Activated T-helper 1 cell treated with anti-CD3 and anti-CD28 coated beads, Interleukin-2, amount 50 U/mL, for 16 hours (primary cell): ENCODE measurements at places on chromosomes 2 and 18.

GRCh38 chr2:158486150-158486969 lies 29.6 kb downstream of the PKP4 start:
- no peak for DNase-seq

DNA sequence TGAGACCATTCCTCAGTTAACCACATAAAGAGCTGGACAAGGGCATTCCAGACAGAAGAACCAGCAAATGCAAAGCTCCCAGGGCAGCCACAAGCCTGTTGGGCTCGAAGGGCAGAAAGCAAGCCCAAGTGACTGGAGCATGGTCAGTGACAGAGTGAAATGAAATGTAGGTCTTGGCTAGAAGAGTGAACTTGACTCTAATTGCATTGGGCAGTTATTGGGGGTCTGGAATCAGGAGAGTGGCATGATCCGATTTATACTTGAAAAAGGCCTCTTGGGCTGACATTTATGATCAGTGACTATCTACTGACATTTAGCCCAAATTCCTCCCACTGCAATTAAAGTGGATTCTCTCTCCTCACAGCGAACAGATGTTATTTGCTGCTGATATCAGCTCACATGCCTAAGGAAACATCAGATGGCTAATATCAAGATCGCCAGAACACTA lies 152.5 kb upstream of the KLF7 start:
- DNase-seq = no peak

- DNase-seq = no peak
These were observed 40.0 kb downstream of the STEAP3 start for GRCh38 chr2:119263656-119264055.

- DNase-seq = peak; percentile 41
These were observed 246.0 kb downstream of the LDLRAD4 start for GRCh38 chr18:13464432-13465123.

GRCh38 chr2:216736326-216736725 lies 41.0 kb upstream of the IGFBP5 start:
- DNase-seq = no peak

DNA sequence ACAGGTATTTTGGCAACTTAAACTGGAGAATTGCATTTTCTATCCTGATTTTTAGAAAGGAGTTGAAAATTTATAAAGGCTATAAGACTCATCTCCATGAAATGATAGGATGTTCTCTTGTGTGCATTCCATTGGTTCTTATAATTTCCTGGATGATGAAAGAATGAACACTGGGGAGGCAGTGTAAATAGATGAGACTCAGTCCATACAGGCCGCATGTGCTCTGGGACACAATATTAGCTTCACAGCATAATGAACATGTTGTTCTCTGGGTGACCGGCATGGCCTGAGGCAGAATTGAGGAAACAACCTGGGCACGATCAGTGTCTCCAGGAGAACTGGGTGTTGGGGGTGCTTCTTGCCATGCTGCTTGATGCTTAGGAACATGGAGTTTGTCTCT lies 38.8 kb downstream of the AOX1 start:
- no peak for DNase-seq

DNA sequence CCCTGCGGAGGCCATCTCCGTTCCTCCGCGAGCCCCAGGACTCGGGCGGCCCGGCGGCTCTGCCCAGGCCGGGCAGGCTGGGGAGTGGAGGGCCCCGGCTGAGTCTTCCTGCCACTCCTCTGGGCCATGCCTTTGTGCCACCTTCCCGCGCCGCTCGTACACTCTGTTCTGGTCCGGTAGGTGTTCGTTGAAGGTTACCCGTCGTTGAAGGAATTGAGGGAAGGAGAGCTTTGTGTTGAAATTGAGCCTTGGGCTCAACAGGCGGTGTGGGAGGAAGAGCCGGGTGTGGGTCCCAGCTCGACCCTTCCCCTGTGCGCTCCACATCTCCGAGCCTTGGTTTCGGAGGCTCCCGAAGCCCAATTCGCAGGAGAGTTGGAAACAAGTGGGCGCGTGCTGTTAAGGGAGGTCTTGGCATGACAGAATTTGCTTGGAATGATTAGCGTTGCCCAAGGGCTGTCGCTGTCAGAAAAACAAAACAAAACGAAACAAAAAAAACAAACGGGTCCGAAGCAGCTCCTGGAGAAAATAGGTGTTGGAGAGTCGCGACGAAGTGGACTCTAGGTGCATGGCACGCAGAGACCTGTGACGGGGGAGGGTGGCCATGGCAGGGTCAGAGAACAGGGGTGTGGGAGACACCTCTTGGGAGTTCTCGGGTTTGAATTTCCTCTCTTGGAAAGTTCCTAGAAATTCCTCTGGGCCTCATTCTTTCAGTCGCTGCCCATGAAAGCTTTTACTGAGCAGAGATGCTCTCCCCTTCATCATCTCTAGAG lies 1.2 kb upstream of the MZT2A start:
- DNase-seq = no peak

- peak; percentile 30 for DNase-seq
These were observed 57.6 kb downstream of the VAPA start for GRCh38 chr18:9971313-9971920.

DNA sequence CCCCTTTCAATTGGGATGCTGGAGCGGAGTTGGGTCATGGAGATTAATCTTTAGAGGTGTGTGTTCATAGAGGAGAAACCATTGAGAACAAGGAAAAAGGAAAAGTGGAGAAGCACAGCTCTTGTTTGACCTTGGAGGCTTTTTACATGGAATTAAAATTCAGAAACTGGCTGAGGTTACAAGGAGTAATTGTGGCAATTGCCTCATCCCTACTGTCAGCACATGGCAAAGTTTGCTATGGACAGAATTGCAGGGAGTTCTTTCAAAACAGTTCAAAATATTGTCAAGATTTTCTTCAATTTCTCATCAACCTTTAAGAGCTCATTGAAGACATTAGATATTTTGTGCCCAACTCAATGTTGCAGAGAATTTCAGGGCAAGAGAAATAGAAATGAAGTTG lies 232.7 kb downstream of the SLC8A1 start:
- DNase-seq = no peak

GRCh38 chr18:55981712-55982475 lies 393.9 kb upstream of the TCF4 start:
- DNase-seq = no peak

GRCh38 chr2:73640946-73641766 lies 1.1 kb downstream of the NAT8 start:
- no peak for DNase-seq

GRCh38 chr2:20165677-20166509 lies 59.0 kb downstream of the SDC1 start:
- no peak for DNase-seq

DNA sequence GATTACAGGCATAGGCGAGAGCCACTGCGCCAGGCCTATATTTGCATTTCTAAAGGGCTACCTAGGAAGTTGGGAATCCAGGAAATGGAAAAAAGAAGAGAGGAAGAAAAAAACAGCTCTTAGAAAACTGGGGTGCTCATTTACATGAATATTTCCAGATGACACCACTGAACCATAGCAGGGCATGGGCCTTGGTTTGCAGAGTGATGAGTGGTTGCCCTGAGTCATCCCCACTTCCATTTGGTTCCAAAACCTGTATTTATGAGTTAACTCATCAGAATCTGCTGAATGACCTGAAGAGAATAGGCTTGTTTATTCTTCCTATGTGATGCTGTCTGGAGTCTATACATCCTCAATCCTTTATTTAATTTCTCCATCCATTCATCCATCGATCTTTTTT lies 36.2 kb downstream of the EHD3 start:
- no peak for DNase-seq

DNA sequence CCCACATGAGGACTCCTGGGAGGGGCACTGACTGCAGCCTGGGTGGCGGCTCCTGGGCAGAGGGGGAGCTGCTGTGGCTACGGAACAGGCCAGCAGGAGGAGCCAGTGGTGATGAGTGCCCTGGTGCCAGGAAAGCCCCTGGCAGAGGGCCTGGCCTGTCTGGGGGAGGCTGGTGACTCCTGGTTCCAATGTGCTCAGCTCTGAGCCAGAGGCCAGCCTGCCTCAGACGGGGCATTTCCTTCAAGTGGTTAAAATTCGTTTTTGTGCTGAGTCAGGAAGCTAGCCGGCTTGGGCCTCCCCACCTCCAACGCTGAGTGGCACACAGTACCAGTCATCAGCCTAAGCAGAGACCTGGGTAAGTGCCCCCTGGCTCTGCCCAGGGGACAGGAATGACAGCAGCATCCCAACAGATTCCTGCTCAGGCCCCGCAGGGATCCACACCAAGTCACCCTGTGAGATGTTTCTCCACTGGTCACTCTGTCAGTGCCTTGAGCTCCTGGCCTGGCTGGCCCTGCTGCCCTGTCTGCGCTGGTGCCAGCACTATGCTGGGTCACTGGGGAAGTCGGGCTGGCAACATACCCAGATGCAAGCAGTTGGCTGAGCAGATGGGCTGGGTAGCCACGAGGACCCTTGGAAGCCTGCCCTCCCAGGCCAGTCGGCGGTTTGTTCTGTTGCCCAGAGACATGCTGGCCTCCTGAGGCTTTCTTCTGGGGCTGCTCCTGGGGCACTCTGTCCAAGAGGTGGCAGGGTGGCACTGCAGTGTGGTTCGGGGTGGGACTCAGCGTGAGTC lies 7.1 kb upstream of the KLF11 start:
- DNase-seq = no peak

DNA sequence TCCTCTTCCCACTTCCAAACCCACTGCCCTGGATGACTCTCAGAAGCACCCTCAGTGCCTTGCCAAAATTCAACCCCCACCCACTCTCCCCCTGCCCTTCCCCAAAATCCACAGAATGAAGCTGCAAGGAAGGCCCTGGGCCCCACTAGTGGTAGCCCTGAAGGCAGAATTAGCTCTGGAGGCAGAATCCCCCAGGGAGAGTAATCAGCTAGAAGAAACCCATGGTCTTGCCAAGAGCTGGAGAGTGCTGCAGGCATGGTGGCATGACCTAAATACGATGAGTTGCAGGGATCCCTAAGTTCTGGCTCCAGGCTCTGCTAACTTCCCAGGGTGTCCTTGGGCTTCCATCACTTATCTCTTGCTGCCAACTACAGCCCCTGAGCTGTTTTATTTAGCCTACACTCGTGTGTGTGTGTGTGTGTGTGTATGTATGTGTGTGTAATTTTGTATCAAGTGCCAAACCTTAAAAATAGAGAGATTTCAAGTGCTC lies 7.9 kb downstream of the GAD1 start:
- DNase-seq = no peak

DNA sequence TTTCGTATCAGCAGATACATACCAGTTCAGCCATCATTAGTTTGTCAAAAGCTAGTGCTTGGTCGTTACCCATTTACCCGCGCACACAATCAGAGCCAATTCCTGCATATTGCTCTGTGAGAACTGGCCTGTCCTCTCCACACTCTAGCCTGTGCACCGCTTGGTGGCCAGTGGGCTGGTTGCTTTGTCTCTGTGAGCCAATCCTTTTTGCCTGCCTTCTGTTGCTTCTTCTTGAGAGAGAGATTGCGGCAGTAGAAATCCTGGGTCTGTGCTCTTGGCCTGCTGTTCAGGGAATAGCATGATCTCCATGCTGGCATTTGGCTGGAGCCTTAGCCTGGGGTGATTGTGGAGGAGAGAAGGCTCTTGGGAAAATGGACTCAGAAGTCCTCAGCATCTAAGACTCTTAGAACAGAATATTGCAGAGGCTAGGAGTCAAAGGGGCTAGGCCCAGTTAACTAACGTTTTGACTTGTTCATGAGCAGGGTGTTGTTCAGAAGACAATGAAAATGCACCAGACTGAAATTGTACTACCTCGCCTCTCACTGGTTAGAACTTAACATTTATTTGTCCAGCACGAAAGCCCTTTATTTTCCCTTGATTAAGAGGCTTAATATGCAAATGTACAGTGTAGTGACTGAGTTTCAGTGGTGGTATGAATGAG lies 37.1 kb downstream of the MAP4K4 start:
- DNase-seq = no peak

DNA sequence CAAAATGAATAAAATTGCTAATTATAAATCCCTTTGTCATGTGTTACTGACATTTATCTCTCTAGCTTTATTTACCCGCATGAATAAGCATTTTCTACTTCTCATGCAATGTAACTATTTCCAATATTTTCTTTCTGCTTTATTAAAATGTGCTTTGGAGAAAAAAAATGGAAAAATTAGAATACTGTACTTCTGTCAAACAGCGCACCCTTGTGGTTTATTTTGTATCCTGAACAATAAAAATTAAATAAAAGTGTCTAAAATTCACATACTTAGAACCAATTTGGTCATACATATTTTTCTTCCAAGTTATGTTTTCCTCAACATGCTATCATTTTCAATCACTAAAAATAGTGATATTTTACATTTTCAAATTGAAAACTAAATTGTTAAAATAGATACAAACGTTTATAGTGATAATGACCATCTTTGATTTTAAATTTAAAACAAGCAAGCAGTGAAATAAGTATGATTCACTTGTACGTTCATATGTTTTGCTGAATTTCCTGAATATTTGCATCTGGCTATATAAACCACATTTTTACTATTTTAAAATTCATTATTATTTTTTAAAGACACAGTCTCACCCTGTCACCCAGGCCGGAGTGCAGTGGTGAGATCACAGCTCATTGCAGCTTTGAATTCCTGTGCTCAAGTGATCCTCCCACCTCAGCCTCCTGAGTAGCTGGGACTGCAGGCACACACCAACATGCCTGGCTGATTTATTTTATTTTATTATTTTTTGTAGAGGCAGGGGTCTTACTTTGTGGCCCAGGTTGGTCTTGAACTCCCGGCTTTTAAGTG lies 95.9 kb upstream of the GRB14 start:
- no peak for DNase-seq

DNA sequence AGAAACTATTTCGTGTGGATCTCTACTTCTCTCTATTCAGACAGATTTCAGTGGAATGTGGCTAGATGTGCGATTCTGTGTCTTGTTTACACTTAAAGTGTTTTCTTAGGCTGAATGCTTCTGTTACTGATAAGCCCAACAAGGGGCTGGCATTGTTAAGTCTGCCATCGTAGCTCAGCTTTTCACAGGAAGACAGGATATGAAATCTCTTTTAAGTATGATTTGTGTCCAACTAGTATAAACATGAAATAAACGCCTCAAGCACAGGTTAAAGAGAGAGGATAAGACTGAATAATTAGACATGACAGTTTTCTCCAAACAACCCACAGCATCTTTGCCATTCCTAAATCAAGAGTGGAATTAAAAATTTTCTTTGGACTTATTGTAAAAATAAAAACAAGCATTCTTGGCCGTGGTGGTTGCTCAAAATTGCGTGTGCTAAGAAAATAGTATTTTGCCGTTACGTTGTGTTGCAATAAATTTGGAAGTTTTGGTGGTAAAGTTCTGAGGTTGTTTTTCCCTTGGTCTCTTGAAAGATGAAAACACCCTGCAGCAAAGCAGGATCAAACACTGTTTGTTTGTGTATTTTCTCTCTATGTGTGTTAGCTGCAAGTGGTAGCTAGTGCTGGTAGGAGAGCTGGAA lies 1.0 kb downstream of the VIT start:
- no peak for DNase-seq
